Stimulated activated CD8-positive, alpha-beta memory T cell treated with anti-CD3 and anti-CD28 coated beads, Interleukin-7, amount 100 ng/mL, for 1 hour (primary cell): ENCODE measurements at places on chromosomes 3 and 15.

GRCh38 chr15:61726166-61726565, 334.1 kb downstream of the VPS13C start:
- DNase-seq, result no peak

GRCh38 chr3:182914341-182914740, 66.0 kb downstream of the DCUN1D1 start:
- no peak for DNase-seq

DNA sequence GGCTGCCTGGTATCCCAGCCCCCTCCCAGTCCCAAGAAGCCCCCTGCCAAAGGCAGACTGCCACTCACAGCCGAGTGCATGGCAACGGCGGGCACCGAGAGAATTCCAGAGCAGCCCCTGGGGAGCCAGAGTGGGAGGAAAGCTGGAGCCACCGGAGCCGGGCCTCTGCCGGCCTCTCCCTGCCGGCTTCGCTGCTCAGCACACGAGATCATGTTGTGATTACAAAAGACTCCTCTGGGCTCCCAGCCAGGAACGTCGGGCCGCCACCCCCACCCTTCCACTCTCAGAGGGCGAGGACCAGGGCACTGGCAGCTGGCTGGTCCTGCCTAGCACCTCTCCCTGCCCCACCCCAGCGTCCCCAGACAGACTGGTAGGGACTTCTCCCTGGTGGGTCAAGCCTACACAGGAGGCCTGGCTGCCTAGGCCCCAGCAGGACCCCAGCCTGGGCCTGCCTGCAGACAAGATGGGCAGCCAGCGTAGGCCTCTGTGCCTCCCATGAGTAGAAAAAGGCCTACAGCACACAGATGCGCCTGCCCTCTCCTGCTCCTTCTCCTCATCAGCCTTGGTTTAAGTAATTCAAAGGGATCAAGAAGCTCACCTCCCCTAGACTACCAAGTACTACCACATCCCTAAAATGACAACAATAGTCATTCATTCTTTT, at the start of gene CCDC9B:
CCDC9B (minus strand) TSS at position 200 of the 661 bp plus-strand sequence; CDS start at position 80, 120 bp downstream.
- no peak for DNase-seq

DNA sequence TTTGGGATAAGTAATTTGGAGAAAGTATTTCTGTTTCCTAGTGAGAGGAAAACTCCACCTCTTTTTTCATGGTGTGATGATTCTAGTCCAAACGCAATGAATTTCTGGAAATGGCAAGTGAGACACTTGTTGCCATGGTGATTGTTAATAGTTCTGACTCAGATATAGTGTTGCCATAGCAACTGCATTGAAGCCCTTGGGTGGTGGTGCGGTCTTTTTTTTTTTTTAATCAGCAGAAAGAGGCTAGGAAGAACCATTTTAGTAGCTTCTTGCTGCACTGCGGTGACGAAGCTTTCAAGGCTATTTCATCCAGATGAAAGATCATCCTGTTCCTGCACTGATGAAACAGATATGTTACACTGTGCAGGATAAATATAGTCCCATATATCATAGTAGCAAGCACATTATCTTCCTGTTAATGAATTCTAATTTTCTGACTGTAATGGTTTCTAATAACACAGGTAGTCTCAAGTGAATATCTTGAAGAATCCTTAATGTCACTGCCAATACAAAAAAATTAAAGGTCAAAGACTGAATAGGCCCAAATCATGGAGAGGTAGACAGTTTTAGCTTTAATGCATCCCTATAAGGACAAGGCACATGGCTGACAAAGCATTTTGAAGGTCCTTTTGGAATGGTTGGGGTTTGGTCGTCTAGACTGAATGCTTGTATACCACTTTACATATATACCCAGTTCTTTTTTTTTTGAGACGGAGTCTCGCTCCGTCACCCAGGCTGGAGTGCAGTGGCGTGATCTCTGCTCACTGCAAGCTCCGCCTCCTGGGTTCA, 125.1 kb upstream of the ZBTB20 start:
- no peak for DNase-seq

GRCh38 chr3:128448491-128448890, 18.2 kb downstream of the DNAJB8 start:
- no peak for DNase-seq

DNA sequence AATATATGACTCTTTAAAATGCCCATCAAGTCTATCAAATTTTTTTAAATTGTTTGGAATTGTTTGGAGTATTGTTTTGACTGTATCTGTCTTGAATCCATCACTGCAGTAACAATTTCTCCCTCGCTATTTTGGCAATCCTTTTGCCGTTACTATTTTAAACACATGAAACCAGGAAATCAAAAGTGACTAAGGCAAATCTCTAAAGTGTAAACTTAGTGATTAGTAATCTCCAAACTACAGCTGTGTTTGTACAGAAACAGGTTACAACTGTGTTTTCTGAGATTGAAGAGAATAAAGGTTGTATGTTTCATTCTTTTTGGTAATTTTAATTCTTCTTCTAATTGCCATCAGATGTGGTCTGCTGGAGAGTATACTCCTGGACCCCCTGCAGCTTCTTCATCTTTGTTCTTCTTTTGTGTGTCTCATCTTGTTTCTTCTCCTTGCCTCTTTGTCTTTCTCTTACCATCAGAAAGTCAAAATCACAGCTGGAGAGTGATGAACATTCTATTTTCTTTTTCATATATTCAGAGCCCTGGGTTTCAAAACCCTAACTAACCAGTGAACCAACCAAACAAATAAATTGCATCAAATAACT, 465.4 kb downstream of the RBMS3 start:
- DNase-seq, result no peak

GRCh38 chr15:59052915-59053407, 52.0 kb upstream of the CCNB2 start:
- no peak for DNase-seq

DNA sequence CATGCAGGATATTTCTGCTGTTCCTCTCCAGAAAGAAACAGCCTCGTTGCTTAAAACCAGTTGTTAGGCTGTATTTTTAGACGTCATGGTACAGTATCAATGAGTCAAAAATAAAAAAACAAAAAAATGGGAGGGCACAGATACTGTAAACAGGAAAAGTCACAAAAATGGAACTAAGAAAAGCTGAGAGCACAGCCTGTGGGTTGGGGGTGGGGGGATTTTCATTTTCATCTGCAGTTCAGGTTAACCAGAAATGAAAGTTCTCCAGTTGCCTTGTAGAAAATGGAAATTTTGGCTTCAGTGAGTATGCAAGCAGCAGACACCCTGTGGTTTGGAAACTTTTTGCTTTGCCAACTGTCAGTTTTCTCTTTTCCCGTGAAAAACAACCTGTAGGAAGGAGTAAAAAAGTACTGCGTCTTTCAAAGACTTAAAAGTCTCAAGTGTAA, 59.0 kb downstream of the FRMD4B start:
- no peak for DNase-seq

- DNase-seq, result no peak
Observed at GRCh38 chr3:18888370-18888769, 259.9 kb upstream of the KCNH8 start.

DNA sequence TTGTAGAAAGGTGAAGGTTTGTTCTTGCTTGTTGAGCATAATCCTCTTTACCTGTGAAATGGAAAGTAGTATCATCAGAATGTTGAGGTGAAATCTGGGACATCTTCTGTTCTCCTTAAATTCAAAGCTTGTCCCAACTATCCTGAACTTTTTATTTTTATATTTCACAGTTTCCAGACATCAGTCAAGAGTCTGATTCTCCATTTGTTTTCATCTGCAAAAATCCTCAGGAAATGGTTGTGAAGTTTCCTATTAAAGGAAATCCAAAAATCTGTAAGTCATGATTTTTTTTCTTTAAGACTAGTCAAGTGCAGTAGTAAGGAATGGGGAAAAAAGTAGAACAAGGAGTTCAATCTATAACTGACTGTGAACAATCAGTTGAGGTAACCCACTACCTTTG, 15.5 kb upstream of the ZNF609 start:
- no peak for DNase-seq

GRCh38 chr3:158794936-158795518, 6.8 kb upstream of the MFSD1 start:
- no peak for DNase-seq

DNA sequence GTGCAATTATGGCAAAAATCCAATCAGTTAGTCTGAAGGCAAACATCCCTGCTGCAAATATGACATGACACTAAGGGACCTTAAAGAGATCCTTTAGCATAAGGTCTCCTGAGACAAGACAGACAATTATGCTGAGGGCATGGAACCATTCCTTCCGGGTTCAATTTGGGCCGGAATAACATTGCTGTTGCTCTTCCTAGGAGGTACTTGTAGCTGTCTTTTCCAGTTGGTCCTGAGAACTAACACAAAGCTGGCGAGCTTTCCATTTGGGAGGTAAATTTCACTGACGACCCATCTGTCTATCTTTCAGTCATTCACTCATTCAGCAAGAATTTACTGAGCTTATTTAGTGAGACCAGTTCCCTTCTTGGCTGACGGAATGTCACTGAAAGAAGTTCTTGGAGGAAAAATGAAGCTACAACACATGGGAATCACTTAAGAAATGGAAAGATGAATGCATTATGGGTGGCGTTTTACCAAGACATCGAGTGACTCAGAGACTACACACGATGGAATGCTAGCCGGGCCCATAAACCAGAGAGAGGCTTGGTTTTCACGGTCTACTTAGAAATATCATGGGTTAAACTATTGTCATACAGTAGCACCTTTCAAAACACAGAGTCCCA, 215.5 kb downstream of the PDZRN3 start:
- no peak for DNase-seq

GRCh38 chr3:62785384-62785783, 89.8 kb downstream of the CADPS start:
- no peak for DNase-seq

DNA sequence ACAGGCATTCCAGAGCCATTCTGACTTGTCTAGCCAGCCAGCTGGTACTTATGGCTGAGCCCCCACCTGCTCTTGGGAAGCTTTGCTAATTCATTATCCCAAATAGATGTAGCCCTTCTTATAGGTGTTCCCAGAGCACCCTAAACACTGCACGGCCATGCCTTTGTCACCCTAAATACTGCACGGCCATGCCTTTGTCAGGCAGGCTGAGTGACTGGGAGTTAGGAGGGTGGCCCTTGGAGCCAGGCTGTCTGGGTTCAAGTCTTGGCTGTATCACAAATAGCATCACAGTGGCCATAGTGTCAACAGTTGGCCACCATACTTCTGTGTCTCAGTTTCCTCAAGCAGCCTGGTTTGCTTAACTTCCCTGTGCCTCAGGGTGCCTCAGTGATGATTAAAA, 292.3 kb downstream of the ADAMTS17 start:
- DNase-seq, result no peak
